KBM-7 (cell line): ENCODE measurements at places on chromosomes 2 and 18.

DNA sequence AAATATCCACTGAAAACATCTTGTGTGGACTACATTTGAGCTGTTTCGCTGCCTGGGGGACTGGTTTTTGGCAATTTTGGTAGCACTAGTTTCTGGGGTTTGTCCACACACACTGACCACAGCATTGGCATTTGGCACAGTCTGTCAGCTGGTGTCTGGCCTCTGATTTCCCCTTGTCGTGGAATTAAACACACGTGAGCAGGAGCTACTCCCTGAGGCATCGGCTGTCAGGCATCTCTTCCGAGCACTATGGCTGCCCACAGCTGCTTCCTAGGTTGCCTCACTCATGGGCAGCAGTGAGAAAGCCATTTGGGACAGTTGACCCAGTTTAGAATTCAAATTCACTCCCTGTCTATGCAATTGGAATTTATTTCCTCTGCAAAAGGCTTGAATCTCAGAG lies 46.8 kb upstream of the FZD5 start:
- no peak for DNase-seq

GRCh38 chr2:44271296-44271695 lies 4.0 kb upstream of the SLC3A1 start:
- no peak for DNase-seq

DNA sequence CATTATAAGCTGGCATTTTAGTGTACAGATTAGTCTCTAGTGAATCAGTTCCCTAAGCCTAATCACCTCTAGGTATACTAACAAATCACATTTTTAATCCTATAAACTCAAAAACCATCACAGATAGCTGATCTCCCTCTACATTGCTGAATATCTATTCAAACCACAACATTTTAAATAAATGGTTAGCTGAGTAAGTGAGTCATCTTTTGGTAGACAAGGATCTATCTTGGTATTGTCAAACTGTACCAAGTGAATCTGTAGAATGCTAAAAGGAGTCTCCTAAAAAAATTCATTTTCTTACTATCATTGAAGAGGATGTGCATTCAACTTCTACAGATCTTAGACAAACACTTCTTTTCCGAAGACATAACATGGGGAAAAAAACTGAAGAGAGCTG lies 40.7 kb downstream of the INO80D start:
- DNase-seq: no peak

- DNase-seq: no peak
Measured at GRCh38 chr2:176582176-176582575, 312.9 kb downstream of the MTX2 start.

DNA sequence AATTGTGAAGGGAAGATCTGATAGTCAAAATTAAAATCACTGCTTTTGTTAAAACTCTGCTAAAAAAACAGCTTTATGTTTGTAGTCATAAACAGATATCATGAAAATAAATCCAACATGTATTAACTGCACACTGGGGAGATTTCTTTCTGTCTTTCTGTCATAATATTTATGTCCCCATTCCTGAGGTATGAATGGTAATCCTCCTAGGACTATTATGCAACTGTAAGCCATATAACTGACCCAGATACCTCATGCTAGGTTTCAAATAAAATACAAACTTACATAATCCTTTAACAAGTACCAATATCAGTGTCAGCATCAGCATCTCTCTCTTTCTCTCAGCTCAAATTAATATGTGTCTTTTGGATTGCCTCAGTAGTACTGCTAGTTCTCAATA lies 18.2 kb downstream of the IFIH1 start:
- DNase-seq: no peak

DNA sequence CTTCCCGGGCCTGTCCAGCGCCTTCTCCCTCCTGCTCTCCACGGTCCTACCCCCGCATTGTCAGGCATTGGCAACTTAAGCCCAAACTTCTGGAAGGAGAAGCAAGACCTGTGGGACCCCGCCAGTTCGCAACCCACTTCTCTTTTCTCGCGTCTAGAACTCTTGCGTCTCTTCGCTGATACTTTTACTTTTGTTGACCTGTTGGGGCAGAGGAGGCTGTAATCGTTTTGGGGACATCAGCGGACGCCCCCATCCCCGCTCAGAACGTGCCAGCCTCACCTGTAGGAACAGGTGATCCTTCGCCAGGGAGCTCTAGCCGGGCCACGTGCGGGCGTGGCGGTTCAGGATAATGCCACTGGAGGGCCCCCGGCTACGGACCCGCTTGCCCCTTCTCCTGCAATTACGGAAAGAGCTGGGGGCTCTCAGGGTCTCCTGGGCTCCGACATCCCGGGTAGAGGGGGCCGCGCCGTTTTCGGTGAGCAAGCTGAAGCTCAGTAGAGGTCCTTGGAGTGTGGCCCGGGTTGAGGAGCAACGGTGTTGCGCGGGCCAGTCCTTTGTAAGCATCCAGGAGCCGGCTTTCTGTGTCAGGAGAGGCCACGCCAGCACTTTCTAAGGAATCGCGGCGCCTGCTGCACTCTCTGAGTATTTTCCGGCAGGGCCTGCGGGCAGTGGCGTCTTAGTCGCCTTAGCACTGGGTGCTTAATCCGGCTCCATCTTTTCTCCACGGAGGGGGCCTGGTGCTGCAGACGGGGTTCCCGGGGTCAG lies 1.6 kb downstream of the MTCL1 start:
- peak; percentile 48 for DNase-seq

GRCh38 chr2:216029416-216030129 lies 16.2 kb upstream of the MREG start:
- no peak for DNase-seq

DNA sequence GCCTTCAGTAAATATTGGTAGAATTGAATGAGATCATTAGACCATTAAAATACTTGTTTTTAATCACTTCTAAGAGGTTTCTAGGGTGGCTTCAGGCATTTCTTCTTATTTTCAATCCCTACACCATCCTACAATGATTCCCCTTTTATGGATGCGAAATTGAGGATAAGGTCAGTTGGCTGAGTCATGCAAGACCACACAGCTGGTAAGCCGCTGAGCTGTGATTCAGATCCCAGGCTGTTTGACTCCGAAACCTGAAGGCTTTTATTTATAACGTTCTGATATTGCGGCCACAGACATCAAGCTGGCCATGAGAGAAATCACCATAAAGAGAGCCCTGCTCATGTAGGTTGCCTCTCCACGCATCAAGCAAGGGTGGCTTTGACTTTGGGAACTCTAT lies 133.4 kb downstream of the VAPA start:
- no peak for DNase-seq

DNA sequence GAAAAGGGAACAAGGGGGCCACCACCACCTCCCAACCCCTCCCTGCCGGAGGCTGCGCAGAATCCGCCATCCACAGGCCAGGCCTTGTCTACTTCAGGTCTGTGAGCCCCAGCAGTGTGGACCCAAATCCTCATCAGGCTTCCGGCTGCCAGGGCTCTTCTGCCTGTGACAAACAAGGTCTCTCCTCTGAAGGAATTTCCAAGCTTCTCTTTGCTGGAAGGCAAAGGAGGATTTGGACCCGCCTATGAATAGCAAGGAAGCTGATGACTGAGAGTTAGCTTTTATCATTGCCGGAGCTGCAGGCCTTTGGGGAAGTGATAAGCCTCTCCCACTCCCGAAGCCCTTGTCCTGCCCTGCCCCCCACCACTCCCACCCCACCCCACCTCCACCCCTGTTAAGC lies 93.7 kb upstream of the SH3BP4 start:
- no peak for DNase-seq

DNA sequence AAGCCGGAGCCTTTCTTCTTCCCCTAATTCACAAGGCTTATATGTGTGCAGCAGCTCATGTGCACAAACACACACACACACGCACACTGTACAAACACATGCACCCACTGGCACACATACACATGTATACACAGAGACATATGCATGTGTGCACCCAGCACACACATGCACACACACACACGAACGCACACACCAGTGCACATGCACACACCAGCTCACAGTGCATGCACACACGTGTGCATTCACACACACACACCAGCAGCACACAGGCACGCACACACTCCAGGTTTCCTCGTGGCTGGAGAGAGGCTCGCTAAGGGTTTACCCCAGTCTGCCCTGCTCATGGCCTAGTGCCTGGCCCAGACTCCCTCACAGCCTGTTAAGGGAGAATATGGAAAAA lies 234.0 kb downstream of the EIPR1 start:
- no peak for DNase-seq

GRCh38 chr2:223055836-223056235 lies 3.8 kb downstream of the KCNE4 start:
- no peak for DNase-seq

DNA sequence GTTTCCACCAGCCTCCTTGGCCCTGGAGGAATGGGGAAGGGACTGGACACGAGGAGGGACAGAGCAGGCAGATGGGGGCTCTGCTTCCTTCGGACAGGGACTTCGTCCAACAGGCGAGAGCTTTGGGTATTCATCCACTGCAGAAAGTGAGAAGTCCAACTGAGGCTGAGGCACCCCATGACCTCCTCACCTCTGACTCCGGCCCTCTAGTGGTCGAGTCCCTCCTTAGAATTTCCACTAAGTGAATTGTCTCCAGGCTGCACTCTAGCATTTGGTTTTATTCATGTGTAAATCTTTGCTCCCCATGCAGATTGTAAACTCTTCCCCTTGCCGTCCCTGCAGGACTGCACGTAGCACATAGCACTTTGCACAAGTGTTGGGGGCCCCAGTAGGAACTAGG lies 75.6 kb downstream of the TMEM247 start:
- DNase-seq: no peak

DNA sequence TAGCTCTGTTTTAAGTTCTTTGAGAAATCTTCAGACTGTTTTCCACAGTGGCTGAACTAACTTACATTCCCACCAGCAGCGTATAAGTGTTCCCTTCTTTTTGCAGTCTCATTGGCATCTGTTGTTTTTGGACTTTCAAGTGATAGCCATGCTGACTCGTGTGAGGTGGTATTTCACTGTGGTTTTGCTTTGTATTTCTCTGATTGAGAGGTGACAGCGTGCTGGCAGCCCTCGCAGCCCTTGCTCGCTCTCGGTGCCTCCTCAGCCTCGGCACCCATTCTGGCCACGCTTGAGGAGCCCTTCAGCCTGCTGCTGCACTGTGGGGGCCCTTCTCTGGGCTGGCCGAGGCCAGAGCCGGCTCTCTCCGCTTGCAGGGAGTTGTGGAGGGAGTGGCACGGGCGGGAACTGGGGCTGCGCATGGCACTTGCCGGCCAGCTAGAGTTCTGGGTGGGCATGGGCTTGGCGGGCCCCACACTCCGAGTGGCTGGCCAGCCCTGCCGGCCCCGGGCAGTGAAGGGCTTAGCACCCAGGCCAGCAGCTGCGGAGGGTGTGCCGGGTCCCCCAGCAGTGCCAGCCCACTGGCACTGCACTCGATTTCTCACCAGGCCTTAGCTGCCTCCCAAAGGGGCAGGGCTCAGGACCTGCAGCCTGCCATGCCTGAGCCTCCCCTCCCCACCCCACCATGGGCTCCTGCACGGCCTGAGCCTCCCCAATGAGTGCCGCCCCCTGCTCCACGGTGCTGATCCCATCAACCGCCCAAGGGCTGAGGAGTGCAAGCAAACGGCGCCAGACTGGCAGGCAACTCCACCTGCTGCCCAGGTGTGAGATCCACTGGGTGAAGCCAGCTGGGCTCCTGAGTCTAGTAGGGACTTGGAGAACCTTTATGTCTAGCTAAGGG lies 151.8 kb downstream of the IRS1 start:
- no peak for DNase-seq

DNA sequence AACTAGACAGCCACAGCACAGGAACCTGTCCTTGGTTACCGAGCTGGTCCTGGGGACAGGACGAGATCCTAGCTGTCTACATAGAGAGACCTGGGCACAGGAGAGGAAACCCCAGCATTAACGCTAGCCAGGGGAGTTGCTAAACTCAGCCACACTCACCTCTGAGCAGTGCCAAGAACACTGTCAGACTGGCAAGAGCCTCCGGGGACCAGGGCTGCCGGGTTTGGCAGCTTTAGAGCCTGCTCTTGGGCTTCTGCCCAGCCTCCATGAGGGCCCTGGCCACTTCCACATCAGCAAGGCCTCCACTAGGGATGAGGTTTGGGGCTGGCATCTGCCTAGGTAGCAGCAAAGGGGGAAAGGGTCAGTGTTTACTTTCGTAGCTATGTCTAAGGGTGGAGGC lies 6.7 kb downstream of the TMBIM1 start:
- DNase-seq: no peak

DNA sequence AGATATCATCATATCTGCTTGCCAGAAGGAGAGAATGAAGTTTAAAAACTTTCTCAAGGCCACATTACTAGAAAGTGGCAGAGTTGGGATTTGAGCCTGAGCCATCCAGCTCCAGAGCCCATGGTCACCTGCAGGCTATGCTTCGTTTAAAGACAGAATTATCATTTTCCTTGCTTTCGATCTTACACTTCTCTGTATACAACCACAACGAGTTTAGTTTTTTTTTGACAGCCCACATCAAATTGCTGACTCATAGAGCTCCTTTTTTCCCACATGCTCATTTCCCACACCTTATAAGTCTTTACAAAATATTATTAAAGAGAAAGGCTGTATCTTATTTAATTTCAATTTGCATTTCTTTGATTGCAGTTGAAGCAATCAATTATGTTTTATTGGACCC lies 6.5 kb downstream of the PLEK start:
- DNase-seq: peak; percentile 22

DNA sequence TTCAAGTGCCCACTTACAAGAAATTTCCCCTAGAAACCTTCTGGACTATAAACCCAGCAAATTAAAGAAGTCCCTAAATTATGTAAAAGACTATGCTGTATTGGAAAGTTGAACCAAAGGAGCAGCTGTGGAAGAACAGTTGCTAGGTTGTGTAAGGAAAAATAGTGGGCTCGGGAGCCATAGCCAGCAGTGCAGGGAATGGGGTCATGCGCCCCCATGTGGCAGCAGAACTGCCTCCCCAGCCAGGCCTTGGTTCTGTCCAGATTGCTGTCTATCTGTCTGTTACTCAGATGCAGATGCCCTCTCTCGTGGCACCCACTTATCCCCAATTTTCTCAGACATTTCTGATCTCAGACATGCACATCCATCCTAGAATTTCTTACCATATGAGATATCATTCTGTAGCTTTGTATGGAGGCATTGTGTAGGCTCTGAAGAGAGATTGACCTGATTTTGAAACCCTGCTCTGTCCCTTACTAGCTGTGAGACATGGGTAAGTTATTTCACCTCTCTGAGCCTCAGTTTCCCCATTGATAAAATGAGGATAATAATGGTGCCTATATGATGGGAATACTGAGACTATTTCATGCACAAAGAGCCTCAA lies 258.3 kb downstream of the SS18 start:
- DNase-seq: peak; percentile 58

- DNase-seq: no peak
Measured at GRCh38 chr18:64614446-64614845, 465.6 kb upstream of the LINC00305 start.

DNA sequence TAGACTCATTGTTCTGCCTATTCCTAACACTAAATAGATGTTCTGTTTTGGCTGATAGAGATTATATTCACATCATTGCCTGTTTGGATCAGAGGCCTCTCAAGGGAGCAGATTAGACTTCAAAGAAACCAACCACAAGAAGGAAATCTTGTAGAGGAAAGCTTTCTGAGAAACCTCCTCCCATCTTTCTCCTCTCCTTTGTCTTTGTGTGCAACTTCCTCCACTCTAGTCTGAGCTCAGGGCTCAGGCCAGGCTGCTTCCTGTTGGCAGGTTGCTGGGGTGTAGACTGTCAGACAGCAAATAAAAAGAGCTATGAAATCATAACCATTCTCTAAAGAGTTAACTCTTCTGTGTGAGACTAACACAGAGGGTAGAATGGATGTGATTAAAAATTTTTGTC lies 113.0 kb downstream of the TGFA start:
- DNase-seq: peak; percentile 46
